ENCODE measurements at places on chromosomes 16 and 17.

DNA sequence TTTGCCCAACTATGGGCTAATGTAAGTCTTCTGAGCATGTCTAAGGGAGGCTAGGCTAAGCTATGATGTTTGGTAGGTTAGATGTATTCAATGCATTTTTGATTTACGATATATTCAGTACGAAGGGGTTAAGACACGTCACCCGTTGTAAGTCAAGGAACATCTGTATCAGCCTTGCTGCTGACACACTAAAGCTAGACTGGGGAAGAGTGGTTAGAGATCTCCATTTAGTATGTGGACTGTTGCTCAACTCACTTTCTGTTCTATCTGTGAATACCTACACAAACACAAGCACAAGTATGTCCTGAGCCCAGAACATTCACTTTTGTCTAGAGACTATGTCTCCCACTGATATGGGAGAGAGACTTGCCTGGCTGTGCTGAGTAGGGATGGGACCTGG is 71.5 kb downstream of the VMP1 start:
- no peak for DNase-seq

- no peak for DNase-seq
Observed at GRCh38 chr17:47813512-47814031, 8.0 kb downstream of the OSBPL7 start.

DNA sequence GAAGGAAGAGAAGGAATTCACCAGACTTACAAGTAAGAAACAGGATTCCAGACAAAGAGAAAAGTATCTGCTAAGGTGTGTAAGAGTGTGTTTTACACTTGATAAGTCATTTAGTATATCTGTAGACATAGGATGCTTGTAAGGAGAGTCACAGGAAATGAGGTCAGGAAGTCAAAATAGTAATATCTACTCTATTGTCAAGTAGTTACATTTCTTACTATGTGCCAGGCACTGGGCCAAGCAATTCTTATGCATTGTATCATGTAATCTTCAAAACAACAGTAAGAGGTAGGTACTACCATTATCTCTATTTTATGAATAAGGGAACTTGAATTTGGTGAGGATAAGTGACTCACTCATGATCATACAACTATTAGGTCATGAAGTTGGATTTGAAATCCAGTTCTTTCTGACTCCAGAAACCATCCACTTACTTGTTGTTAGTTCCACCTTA is 129.1 kb downstream of the SNX11 start:
- DNase-seq, result no peak

- no peak for DNase-seq
Observed at GRCh38 chr17:41810659-41811548, 845 bp downstream of the P3H4 start.

DNA sequence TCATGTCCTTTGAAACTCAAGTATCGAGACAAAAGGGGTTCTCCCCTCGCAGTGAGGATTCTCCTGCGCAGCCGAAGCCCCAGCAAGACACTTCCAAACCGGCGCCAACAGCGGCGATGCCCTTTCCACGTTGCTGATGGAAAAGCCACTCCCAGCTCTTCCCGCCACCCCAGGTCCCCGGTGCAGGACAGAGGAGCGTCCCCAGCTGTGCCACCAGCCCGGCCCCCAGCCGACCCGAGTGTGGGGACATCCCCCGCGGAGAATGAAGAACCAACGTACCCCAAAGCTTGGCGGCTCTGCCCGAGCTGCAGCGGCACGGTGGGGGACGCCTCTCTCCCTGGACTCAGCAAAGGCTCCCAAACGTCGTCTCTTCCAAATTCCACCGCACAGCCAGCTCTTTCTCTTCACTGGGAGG is 573 bp downstream of the CHST6 start:
- DNase-seq, result no peak

- DNase-seq, result no peak
Observed at GRCh38 chr17:13362341-13363122, 239.2 kb downstream of the HS3ST3A1 start.

GRCh38 chr16:56747486-56748045 is 17.6 kb downstream of the NUP93 start:
- no peak for DNase-seq

- no peak for DNase-seq
Observed at GRCh38 chr16:751152-752006, 9.2 kb upstream of the MSLN start.

DNA sequence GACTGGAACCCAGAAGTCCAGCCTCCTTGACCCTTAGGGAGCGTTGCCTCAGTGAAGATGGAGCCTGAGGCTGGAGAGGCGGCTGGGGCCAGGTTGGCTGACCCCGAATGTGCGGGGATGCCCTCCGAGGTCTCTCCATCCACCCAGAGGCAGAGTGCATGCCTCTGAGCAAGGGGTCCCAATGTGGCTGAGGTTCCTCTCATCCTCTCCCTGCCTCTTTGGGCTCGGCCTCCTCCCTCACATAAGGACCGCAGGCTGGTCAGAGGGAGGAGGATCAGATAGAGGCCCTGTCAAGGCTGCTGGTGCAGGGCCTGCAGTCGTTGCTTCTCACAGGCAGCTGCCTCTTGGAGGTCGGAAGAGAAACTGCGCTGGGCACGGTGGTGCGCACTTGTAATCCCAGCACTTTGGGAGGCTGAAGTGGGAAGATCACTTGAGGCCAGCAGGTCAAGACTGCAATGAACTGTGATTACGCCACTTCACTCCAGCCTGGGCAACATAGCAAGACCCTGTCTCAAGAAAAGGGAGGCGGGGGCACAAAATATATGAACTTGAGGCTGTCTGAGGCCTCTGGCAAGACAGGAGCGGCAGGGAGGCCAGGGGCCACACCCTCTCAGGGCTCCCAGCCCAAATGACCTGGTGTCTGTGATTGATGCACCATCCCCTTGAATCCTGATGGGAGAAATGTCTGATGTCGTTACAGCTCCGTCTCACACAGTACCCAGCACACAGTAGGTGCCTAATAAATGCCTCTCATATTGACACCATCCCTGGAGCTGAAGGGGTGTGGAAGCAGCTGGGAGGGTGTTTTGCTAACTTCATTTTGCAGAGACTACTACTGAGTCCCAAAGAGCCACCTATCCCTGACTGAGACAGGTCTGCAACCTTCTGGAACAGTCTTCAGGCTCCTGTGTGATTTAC is 220.1 kb upstream of the GSE1 start:
- DNase-seq, result no peak

- DNase-seq, result no peak
Observed at GRCh38 chr17:53227111-53227510, 595.6 kb upstream of the KIF2B start.

- DNase-seq, result peak; percentile 5
Observed at GRCh38 chr17:69525920-69526841, 111.7 kb downstream of the MAP2K6 start.

DNA sequence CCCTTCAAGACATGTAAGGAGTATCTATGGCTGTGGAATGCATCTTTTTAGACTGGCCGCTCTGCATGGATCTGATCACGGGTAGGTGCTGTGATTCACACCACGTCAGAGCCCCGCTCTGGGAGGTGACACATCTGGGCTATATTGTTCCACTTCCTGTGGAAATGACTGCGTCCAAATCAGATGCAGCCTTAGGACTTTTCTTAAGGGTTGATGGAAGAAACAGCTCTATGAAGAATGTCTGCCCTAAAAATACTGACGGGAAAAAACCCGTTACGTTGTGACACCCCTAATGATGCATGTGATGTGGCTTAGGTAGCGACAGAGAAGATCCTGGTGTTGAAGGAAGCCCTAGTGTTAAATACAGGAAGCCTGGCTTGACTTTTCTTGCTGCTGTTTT is 12.2 kb downstream of the BANP start:
- DNase-seq, result peak; percentile 79

DNA sequence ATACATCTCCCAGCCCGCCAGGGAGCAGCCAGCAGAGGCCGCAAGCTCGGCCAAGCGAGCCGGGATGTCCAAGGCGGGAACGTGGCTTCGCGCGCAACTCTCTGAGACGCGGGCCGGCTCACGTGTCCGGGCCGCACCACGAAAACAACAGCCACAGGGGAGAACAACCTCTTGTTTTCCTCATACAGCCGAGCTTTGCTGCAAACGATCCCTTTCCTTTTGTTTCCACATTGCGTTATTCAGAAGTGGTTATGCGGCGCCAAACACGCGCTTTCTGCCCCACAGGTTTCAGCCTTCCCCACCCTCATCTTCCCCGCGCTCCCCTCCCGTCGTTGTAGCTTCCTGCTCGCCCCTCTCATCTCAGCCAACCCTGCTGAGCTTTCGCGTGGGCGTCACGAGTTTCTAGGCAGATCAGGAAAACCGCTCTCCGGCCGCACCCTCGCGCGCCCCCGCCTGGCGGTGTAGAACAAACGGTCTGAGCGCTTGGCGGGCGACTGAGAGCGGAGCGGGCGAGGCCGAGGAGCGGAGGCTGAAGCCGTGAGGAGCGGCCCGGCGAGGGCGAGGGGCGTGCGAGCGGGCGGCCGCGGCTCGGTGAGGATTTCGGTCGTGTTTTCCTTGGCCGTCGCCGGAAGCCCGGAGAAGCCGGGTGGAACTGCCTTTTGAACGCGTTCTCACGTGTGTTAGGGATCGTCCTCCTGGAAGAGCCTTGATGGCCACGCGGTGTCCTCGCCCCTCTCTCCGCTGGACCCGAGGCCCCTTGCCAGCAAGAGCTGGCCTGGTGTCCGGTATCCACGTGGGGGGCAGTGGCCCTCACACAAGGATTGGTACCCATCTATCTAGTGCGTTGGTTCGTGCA is 6.6 kb upstream of the SMARCD2 start:
- peak; percentile 99 for DNase-seq

DNA sequence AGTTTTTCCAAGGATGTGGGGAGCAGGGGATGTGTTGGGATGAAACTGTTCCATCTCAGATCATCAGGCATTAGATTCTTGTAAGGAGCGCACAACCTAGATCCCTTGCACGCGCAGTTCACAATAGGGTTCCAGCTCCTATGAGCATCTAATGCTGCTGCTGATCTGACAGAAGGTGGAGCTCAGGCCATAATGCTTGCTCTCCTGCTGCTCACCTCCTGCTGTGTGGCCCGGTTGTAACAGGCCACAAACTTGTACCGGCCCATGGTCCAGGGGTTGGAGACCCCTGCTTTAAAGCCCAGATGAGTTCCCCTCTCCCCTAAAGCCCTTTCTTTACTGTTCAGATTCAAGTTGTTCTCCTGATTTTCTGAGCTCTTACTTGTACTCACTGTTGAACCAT is 44.8 kb downstream of the RNF135 start:
- DNase-seq, result no peak

GRCh38 chr17:72710202-72710601 is 382.3 kb downstream of the SLC39A11 start:
- DNase-seq, result no peak

GRCh38 chr17:14351493-14351892 is 50.6 kb downstream of the HS3ST3B1 start:
- DNase-seq, result no peak

DNA sequence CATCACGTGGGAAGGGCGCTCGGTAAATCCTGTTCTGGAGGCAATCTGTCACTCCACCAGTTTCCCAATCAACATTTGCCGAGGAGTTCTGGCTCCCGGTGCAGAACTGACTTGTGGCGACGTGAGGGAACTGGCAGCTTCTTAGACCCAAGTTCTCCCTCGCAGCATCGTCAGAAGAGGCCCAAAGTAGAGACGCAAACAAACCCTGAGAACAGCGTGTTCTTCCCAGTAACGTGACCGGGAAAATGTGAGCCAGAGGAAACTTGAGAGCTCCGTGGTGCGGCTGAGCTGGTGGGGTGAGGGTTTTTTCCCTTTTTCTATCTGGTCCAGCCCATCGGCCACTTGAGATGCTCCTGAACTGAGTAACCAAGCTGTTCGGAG is 158.9 kb upstream of the CACNG5 start:
- no peak for DNase-seq

DNA sequence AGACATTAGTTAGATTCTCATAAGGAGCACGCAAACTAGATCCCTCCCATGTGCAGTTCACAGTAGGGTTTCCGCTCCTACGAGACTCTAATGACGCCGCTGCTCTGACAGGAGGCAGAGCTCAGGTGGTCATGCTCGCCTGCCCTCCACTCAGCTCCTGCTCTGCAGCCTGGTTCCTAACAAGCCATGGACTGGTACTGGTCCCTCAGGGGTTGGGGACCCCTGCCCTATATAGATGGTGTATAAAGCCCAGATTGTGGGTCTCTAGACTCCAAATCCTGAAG is 52.1 kb upstream of the LYRM9 start:
- no peak for DNase-seq
